Retina (tissue), 1 donor: ENCODE measurements at places on chromosomes 5 and 9.
A peak's percentile ranks its signal among the peaks of the same experiment; 100 is the strongest.

GRCh38 chr5:99955006-99955405, 580.2 kb upstream of the FAM174A start:
- no peak for DNase-seq

DNA sequence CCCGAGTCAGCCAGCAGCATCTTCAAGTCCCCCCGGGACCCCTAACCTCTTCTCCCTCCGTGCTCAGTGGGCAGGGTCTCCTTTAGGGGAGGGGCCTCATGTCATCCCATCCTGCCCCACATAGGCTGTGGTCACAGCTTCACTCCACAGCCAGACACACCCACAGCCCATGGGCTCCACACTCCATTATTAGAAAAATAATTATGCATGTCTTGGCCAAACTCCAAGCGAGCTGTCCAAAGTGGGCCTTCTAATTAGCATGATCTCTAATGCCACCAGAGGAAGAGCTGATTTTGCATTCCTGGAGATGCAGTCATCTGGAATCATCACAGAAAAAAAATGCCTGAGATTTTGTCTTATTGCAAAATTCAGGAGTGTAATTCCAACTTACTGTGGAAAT, 418.2 kb downstream of the IRX2 start:
- no peak for DNase-seq

DNA sequence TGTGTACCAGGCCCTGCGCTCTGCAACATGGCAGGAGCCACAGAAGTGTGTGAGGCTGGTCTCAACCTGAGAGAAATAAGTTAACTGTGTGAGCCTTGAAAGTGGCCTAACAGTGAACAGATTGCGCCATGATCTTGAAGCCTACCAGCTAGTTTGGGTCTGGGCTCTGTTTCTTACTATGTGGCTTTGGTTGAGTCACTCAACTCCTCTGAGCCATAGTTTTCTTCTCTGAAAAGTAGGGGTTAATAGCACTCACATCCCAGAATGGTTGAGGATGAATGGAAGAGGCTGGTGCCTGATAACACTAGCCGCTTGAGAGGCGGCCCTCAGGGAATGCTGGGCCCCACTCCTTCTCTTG, 121.5 kb downstream of the RGS3 start:
- no peak for DNase-seq

DNA sequence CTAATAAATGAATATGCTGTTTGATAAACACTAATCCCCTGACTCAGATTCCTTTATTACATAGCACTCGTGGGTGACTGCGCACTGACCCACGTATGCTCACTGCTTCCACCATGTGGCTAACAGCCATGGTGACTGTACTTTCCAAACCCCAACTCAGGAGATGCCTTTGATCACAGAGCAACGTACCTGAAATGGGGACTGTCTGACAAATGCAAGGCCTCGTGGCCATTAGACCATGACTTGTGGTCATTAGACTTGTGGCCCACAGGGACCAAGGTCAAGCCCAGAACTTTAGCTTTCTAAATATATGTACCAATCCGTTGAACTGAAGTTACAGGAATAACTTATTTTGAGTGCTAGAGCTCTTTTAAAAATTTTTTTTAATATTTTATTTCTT, 46.6 kb downstream of the CYFIP2 start:
- DNase-seq = peak; percentile 28

DNA sequence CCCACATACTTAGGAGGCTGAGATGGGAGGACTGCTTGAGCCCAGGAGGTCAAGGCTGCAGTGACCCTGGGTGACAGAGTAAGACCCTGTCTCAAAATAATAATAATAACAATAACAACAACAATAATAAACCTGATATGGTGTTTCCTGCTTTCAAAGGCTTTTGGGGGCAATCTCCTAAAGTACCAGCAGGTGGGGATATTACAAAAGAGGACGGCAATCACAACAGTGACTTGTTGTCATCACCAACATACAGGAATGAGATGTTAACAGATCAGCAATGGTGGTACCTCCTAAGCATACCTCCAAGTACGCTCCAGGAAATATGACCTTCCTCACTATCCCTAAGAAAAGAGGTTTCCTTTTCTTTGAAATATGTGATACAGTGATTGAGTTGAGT, 91.1 kb upstream of the RNF180 start:
- peak; percentile 23 for DNase-seq

- DNase-seq = no peak
Measured at GRCh38 chr9:4442806-4443205, 47.5 kb upstream of the SLC1A1 start.

DNA sequence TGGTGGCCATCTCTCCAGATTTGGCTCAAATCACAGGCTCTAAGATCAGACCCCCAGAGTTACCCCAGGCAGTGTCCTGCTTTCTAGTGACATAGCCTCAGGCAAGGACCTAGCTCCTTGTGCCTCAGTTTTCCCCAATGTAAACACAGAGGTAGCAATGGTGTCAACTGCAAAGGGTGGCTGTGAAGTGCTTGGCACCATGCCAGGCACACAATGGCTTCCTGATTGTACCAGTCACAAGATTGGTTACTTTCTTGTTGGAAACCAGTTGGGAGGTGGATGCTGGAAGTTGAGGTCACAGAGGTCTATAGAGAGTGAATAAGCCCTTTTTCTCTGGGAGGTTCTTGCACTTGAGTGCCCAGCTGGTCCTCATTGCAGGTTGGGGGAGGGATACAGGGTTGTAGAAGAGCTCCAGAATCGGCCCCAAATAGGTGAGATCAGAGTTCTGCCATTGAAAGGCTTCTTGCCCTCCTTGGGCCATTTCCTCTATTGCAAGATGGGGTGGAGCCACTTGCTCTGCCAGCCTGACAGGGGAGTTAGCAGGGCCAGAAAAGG, 2.3 kb downstream of the STKLD1 start:
- DNase-seq = no peak

DNA sequence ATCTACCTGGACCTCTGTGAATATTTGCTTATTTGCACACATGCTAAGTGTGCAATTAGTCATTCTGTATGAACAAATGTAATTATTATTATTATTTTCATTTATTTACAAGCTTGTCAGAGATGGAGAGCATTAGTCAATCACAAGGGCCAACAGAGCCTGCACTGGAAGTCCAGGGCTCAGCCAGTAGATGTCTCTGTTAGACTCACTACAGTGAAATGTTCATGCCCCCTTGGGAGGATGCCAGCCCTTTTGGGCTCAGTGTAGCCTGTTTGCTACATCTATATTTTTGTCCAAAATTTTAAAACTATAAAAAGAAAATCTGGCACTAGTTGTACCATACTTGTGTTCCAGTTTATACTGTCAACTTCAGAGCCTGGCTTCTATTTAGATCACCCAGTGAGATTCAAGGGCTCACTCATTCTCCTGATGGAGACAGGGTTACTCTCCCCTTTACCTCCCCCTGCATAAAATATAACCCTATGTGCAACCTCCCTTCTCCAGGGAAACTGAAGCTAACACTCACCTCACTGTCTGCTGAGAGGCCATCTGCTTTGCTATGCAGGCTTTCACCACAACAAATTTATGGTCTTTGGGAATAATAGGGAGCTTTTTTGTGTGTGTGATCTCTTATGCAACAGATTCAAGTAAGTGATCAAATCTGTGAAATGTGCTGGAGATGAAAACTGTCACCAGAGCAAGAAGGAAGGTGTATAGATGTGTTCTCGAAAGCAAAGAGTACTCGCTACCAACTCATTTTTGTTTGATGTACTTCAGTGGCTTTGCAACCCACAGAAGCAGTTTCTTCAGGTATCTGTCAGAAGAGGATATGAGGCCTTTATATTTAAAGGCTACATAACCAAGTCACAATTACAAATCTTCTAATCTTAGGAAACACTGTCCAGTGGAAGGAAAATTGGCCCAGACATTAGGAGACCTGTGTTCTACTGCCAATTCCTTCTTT, 99.9 kb upstream of the TLE4 start:
- DNase-seq = no peak
